ENCODE measurements at places on chromosomes 13 and 19.

DNA sequence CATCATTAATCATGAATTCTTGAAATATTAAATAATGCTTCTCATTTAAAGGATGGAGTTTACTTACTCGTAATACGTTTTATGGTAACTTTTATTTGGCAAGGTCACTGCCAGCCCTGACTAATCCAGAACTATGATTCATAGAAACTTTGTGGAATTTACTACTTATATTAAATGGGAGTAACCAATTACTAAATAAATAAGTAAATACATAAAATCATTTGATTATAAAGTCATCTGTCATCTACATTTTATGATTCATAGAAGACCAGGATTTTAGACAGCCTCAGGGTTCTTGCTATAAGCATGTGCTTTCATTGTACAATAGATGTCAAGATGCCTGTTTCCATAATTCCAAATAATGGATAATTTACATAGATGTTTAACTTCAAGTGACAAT, 611.1 kb downstream of the TBC1D4 start:
- no peak for DNase-seq

DNA sequence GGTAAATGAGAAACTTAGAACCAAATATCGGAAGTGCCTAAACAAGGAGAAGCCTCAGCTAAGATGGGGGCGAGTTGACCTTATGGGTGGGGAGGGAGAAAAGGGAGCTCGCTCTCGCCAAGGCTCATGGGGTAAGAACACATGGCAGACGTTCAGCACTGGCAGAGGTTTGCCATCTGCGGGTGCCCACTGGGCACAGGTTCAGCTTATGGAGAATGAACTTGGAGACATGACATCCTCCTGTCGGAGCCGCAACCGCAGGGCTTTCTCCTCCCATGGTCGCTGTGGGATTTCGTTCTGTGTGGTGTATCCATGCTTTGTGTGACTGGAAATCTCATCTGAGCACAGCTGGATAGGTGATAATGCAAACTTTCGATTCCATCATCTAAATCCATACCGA, 36.1 kb upstream of the PEPD start:
- no peak for DNase-seq

- no peak for DNase-seq
Observed at GRCh38 chr13:29493796-29494195, 101.7 kb downstream of the SLC7A1 start.

DNA sequence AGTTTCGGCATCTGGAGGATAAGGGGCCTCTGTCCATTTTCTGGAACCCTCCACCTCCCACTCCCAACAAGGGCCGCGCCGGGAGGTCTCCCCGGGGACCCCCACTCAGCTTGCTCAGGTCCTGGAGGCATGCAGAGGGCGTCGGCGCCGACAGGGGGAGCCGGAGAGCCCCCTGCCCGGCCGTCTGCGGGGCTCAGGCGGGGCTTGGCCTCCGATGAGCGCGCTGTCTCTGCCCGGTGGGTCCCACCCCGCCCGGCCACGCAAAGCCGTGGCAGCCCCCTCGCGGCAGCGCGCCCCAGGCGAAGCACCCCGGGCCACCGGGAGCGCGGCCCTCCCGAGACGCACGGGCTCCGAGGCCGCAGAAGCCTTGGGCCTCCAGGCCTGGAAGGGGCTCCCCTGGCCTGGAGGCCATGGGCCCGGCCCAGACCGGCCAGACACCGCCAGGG, 149.7 kb upstream of the ZNF536 start:
- no peak for DNase-seq

DNA sequence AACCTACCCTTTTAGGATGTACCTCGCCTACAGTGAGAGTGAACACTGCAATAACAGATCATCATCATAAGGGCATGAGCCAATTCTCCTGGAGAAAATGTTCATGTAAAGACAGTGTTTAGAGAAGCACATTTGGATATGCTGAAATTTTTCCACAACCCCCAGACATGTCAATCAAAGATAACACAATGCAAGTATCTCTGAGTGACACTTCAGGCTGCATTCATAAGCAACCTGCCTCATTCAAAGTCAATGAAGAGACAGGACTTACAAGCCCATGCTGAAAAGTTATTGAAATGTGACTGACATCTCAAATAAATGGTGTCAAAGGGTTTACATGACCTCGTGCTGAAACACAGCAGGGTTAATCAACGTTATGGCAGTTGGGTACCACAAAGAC, 102.0 kb downstream of the PCDH9 start:
- DNase-seq, result no peak
